ENCODE measurements at places on chromosomes 7 and 10. TPM values are rescaled to one million over a fixed set of nuclear protein-coding genes. Genes with fewer than 3 reads are reported as not detected.
A peak's percentile ranks its signal among the peaks of the same experiment; 100 is the strongest.

DNA sequence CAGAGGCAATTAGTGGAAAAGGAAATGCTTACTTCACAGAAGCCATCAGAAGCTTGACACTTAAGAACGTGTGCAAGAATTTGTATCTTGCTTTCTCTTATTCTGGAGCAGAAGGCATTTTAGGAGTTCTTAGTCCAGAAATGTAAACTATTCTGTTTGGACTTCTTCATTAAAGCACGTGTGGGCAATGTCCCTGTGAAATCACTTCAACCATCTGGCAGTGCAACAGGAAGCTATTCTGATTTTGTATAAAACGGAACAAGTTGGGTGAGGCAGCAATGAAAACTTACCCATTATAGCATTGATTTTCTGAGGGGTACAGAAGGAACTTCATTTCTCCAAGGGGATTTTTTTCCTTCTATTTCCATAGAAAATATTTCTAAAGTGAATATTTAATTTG is 21.3 kb upstream of the ARHGAP21 start:
- no peaks in the 10 kb centered on the region for H3K27me3 ChIP-seq
- no peak for DNase-seq
- H3K4me1 ChIP-seq: no peaks in the 10 kb centered on the region
- H3K4me3 ChIP-seq: no peak overlapping the region
- H3K36me3 ChIP-seq: no peaks in the 10 kb centered on the region

DNA sequence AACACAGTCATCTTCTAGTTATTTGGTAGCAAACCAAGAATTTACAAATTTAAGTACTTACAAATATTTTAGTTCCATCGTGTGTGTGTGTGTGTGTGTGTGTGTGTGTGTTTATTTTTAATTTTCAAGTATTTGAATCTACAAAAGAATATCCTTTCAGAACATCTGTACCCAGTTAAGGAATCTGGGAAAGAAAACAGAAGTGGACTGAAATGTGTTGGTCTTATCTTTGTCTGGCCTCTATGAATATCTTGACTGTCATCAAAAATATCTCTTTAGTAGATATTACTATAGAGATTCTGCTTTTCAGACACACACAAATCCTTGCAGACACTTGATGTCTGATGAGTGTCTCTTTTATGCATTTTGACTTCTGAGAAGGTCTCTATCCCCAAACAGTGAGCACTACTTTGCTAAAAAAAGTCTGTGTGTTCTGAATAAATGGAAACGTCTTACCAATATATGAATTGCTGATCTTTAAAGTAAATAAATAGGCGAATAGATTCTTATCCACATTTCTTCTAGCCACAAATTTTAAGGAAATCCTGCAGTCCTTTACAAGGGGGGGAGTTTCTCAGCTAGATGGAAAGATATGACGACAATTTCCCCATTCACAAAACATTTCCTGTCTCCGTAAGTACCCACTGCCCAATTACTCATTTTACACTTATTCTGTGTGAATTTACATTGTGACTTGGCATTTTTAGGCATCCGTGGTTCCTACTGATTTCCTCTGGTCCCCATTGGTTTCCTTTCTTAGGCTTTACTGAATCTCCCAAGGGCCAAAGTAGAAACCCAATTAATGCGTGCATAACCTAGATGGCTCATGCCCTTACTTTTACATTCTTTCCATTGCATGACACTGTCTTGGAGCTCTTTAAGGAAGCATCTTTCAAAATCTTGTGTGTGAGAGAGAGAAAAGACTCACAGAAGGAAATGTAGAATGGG is 36.0 kb downstream of the NRCAM start:
- H3K36me3 ChIP-seq: no peaks in the 10 kb centered on the region
- DNase-seq: no peak
- H3K4me3 ChIP-seq: no peak overlapping the region
- H3K27ac ChIP-seq: no peak overlapping the region
- no peaks in the 10 kb centered on the region for H3K4me1 ChIP-seq
- H3K27me3 ChIP-seq: no peaks in the 10 kb centered on the region

GRCh38 chr10:119502209-119502608 is 40.3 kb downstream of the RGS10 start:
- peaks cover 2% of the 10 kb centered on the region for H3K4me1 ChIP-seq
- no peak overlapping the region for H3K4me3 ChIP-seq
- no peaks in the 10 kb centered on the region for H3K27me3 ChIP-seq
- DNase-seq: no peak
- H3K27ac ChIP-seq: no peak overlapping the region
- H3K36me3 ChIP-seq: no peaks in the 10 kb centered on the region

DNA sequence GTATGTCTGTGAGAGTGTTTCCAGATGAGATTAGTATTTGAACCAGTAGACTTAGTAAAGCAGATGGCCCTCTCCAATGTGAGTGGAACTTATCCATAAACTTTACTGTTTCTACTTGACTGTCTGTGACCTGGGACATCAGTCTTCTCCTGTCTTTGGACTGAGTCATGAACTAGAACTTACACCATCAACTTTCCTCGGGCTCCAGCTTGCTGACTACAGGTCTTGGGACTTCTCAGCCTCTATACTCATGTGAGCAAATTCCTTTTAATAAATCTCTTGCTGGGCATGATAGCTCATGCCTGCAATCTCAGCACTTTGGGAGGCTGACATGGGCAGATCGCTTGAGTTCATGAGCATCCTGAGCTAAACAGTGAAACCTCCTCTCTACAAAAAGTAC is 25.7 kb upstream of the WAPL start:
- no peaks in the 10 kb centered on the region for H3K36me3 ChIP-seq
- no peak overlapping the region for H3K27ac ChIP-seq
- H3K4me3 ChIP-seq: no peak overlapping the region

DNA sequence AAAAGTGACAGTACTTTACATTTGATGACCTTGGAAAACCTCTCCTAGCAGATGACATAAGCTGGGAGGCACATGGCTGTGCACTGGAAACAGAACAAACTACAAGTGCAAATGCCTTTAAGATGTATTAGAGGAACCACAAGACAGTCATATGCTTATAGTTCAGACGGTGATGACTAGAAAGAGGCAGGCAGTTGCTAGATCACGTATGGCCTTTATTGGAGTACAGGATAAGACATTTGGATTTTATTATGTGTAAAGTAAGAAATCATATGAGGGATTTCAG is 290.0 kb downstream of the SORCS1 start:
- no peak overlapping the region for H3K27ac ChIP-seq
- H3K27me3 ChIP-seq: no peaks in the 10 kb centered on the region
- no peak for DNase-seq
- no peaks in the 10 kb centered on the region for H3K4me1 ChIP-seq
- no peak overlapping the region for H3K4me3 ChIP-seq
- no peaks in the 10 kb centered on the region for H3K36me3 ChIP-seq

The PDE6C gene
- polyA plus RNA-seq: not detected

The SPDYE2B gene
- not detected for polyA plus RNA-seq

- peaks cover 15% of the 10 kb centered on the region for H3K4me1 ChIP-seq
- H3K4me3 ChIP-seq: peak overlapping the region; percentile 21
- H3K27me3 ChIP-seq: no peaks in the 10 kb centered on the region
- no peak overlapping the region for H3K27ac ChIP-seq
Observed at GRCh38 chr10:29857843-29858701, 201.3 kb downstream of the JCAD start.

- no peaks in the 10 kb centered on the region for H3K27me3 ChIP-seq
- H3K4me3 ChIP-seq: no peak overlapping the region
- no peak for DNase-seq
Observed at GRCh38 chr7:131051304-131051703, 276.4 kb upstream of the MKLN1 start.

DNA sequence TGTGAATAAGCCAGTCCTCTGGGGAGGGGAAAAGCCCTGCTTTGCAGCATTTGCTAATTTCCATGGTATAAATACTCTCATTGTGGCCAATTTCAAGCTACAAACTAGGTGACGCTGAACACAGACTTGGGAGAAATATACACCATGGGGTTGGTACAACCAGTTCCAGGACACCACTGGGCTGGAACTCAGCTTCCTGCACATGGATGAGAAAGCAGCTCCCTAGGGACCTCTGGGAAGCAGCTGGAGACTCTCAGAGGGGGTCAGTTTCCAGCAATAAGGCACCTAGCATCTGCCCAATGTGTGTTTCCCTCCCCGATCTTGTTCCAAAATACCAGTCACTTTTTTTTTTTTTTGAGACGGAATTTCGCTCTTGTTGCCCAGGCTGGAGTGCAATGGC is 56.8 kb upstream of the WDR11 start:
- H3K4me1 ChIP-seq: no peaks in the 10 kb centered on the region
- no peak overlapping the region for H3K27ac ChIP-seq
- no peak overlapping the region for H3K4me3 ChIP-seq
- no peak for DNase-seq
- no peaks in the 10 kb centered on the region for H3K36me3 ChIP-seq

The AS3MT gene
- polyA plus RNA-seq: 36.7 TPM

- H3K4me1 ChIP-seq: peaks cover 5% of the 10 kb centered on the region
- no peak for DNase-seq
- H3K27ac ChIP-seq: no peak overlapping the region
- no peaks in the 10 kb centered on the region for H3K36me3 ChIP-seq
Observed at GRCh38 chr10:58435297-58435985, 50.2 kb downstream of the TFAM start.

DNA sequence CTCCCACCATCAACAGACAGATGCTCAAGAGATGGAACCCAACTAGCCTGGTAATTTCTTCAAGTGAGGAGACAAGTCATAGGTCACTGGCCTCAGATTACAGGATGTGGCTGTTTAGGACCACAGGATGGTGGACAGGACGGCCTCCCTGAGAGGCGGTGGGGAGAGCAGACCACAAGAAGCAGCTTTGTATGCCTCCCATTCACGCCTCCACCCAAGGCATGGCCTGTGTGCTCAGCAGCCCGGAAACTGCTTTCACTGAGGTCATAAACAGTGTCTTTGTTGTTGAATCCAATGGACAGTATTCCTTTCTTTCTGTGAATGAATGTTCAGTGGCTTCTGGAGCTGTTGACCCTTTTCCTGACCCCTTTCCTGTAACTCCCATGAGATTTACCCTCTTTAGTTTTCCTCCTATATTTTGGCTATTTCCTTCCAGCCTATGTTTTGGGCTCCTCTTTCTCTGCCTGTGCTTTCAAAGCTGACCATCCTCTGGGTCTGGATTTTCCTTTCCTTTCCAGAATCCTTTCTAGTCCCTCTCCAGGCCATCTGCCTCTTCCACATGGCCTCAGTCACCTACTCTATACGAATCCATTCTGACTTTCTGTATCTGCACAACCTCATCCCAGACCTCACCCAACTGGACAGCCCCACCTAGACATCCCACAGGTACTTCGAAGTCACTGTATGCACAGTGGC is 32.4 kb upstream of the INPP5F start:
- no peak overlapping the region for H3K4me3 ChIP-seq
- H3K27me3 ChIP-seq: no peaks in the 10 kb centered on the region
- no peaks in the 10 kb centered on the region for H3K4me1 ChIP-seq
- peak; percentile 48 for DNase-seq

DNA sequence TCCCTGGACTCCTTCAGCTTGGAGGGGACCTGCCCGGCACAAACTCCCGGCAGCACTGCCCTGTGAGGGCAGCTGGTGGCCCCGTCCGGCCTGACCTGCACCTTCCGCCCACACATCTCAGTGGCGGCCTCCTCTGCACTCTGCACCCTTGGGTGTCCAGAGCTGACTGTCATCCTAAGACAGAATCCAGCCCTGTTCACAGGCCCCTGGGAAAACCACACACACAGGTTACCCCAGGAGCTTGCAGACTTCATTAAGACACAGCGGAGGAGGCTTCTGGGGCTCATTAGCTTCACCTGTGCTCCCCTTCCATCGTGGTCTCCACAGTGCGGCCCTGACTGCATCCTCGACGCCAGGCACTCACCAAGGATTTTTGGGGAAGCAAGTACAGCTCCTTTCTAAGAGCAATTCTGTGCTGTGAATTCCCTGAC is 51.5 kb upstream of the SHH start:
- H3K4me1 ChIP-seq: no peaks in the 10 kb centered on the region
- no peaks in the 10 kb centered on the region for H3K27me3 ChIP-seq
- H3K36me3 ChIP-seq: no peaks in the 10 kb centered on the region
- H3K27ac ChIP-seq: no peak overlapping the region
- DNase-seq: peak; percentile 7

- no peaks in the 10 kb centered on the region for H3K36me3 ChIP-seq
- H3K4me1 ChIP-seq: no peaks in the 10 kb centered on the region
- H3K4me3 ChIP-seq: no peak overlapping the region
- DNase-seq: no peak
- no peaks in the 10 kb centered on the region for H3K27me3 ChIP-seq
- no peak overlapping the region for H3K27ac ChIP-seq
Observed at GRCh38 chr7:24038993-24039392, 245.0 kb upstream of the NPY start.

The NOC3L gene
- polyA plus RNA-seq: 6.0 TPM

The CCL26 gene
- polyA plus RNA-seq: not detected

DNA sequence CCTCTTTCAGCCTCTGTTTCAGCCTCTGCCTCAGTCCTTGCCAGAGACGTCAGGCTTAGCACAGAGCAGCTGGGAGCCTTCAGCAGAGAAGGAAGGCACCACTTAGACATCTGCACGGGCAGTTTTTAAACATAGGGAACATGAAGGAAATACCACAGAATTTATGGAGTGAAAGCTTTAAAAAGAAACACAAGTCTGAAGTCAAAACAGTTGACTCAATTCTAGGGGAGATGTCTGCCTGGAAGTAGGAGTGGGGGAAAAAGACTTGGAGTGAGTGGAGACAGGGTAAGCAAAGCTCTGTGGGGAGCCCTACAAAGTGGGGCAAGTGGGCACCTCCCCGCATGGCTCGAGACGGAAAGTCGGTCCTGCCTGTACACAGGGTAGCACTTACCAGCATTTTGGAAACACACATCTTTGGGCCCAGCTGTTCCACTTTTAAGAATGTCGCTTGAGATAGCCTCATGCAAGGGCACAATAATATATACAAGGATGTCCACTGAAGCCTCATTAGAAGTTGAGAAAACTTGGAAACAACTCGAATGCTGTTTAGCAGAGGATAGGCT is 5.0 kb upstream of the TBXAS1 start:
- no peaks in the 10 kb centered on the region for H3K36me3 ChIP-seq
- peak; percentile 60 for DNase-seq
- no peak overlapping the region for H3K4me3 ChIP-seq
- H3K27me3 ChIP-seq: no peaks in the 10 kb centered on the region
- no peak overlapping the region for H3K27ac ChIP-seq
- H3K4me1 ChIP-seq: peaks cover 11% of the 10 kb centered on the region

GRCh38 chr7:90337106-90337505 is 9.4 kb upstream of the GTPBP10 start:
- H3K4me3 ChIP-seq: no peak overlapping the region
- no peak for DNase-seq
- no peaks in the 10 kb centered on the region for H3K36me3 ChIP-seq
- H3K27me3 ChIP-seq: no peaks in the 10 kb centered on the region
- H3K4me1 ChIP-seq: no peaks in the 10 kb centered on the region
- no peak overlapping the region for H3K27ac ChIP-seq

- H3K36me3 ChIP-seq: no peaks in the 10 kb centered on the region
- H3K27me3 ChIP-seq: no peaks in the 10 kb centered on the region
- DNase-seq: no peak
- no peak overlapping the region for H3K4me3 ChIP-seq
Observed at GRCh38 chr7:147048864-147049263, 932.3 kb downstream of the CNTNAP2 start.

- no peak overlapping the region for H3K27ac ChIP-seq
- no peaks in the 10 kb centered on the region for H3K4me1 ChIP-seq
- H3K27me3 ChIP-seq: no peaks in the 10 kb centered on the region
- no peak for DNase-seq
Observed at GRCh38 chr7:100372256-100372655, 1.0 kb upstream of the PILRA start.

The MLXIPL gene
- polyA plus RNA-seq: 27.9 TPM
